Chondrocyte (in vitro differentiated cells): ENCODE measurements at places on chromosomes 2 and 18.

- H3K27me3 ChIP-seq = no peaks in the 10 kb centered on the region
- H3K27ac ChIP-seq = no peak overlapping the region
- H3K4me1 ChIP-seq = peaks cover 10% of the 10 kb centered on the region
- no peaks in the 10 kb centered on the region for H3K36me3 ChIP-seq
- H3K4me3 ChIP-seq = no peak overlapping the region
Measured at GRCh38 chr18:42929181-42929580, 186.3 kb downstream of the RIT2 start.

DNA sequence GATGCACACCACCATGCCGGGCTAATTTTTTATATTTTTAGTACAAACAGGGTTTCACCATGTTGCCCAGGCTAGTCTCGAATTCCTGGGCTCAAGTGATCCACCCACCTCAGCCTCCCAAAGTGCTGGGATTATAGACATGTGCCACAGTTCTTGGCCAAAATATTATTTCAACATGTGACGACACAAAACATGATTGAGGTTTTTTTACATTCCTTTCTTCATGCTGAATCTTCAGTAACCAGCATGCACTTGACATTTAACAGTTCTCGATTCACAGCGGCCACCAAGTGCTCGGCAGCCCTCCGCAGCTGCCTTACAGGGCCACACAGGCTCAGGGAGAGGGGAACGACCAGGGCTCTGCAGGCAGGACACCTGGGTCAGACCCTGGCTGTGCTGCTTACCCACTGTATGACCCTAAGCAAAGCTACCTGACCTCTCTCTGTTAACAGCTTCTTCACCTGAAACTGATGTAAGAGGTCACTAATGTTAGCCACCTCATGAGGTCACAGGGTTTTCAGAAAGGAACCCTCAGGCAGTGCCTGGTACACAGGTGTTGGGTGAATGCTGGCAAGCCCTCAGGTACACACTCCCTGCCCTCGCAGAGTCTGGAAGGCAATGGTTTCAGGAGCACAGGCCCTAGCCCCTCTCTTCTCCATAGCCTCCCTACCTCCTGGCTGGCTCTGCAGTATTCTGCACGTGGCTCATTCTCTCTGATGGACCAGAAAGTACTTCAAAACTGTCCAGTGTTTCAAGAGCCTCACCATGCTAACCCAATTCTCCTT lies 25.7 kb downstream of the TUBB6 start:
- no peak overlapping the region for H3K27ac ChIP-seq
- peaks cover 16% of the 10 kb centered on the region for H3K36me3 ChIP-seq
- H3K4me1 ChIP-seq = peaks cover 26% of the 10 kb centered on the region
- no peak for DNase-seq
- no peak overlapping the region for H3K4me3 ChIP-seq

GRCh38 chr18:38690626-38691025 lies 1125.0 kb upstream of the CELF4 start:
- no peak for DNase-seq
- no peaks in the 10 kb centered on the region for H3K36me3 ChIP-seq
- no peaks in the 10 kb centered on the region for H3K4me1 ChIP-seq
- no peak overlapping the region for H3K27ac ChIP-seq
- no peak overlapping the region for H3K4me3 ChIP-seq

DNA sequence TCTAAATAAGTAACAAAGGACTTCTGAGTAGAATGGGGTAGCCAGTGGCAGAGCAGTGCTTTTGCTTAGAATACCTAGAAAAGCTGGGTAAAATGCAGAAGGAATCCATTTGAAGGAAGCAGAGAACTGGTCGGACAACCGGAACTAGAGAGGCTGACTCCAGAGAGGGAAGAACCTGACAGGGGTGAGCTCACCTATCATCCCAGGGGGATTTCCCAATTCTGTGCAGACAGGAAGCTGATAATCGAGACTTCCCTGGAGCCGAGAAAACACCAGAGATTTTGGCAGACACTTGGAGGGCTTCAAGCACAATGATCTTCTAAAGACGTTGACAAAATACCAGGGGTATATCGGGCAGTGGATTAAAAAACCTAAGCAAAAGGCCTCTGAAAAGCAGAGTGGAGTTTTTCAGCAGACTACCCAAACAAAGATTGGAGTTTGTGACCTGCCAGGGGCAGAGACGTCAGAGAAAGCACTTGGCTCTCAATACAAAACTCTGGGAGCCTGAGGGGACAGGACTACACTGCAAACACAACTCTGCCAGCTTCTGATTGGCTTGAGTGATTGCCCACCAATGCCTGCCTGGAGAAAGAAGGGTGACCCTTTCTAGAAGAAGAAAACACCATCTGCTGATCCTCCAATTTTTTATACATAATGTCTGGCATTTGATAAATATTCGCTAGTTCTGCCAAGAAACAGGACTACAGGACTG lies 67.5 kb upstream of the TTN start:
- H3K4me1 ChIP-seq = no peaks in the 10 kb centered on the region
- H3K27me3 ChIP-seq = peaks cover 31% of the 10 kb centered on the region
- no peak overlapping the region for H3K27ac ChIP-seq
- H3K36me3 ChIP-seq = no peaks in the 10 kb centered on the region

GRCh38 chr2:80737047-80737446 lies 432.5 kb upstream of the LRRTM1 start:
- H3K27me3 ChIP-seq = no peaks in the 10 kb centered on the region
- DNase-seq = no peak
- no peak overlapping the region for H3K4me3 ChIP-seq

- no peaks in the 10 kb centered on the region for H3K27me3 ChIP-seq
- H3K27ac ChIP-seq = no peak overlapping the region
- H3K36me3 ChIP-seq = peaks cover 17% of the 10 kb centered on the region
Measured at GRCh38 chr2:189880429-189880828, 96.2 kb downstream of the PMS1 start.

DNA sequence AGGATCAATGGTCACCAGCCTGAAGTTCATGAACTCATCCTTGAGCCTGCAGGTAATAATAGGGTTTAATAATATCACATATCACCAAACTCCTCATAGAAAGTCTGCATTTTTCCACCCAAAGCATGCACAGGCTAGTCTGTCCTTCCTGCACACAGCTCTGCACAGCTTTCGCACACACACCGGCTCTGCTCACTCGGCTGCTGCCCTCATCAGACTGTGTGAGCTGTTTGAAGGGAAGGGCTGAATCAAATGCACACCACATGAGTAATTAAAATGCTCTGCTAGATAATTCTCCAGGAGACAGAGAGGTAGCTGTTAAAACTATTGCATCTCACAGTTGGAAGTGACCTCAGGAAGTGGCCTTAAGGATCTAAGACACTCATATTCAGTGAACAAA lies 108.4 kb upstream of the YPEL5 start:
- H3K4me1 ChIP-seq = no peaks in the 10 kb centered on the region
- DNase-seq = no peak
- no peak overlapping the region for H3K27ac ChIP-seq

- no peak overlapping the region for H3K27ac ChIP-seq
- no peaks in the 10 kb centered on the region for H3K36me3 ChIP-seq
- H3K4me3 ChIP-seq = no peak overlapping the region
- H3K4me1 ChIP-seq = no peaks in the 10 kb centered on the region
- no peak for DNase-seq
- peaks cover 6% of the 10 kb centered on the region for H3K27me3 ChIP-seq
Measured at GRCh38 chr18:73645160-73645715, 502.4 kb downstream of the FBXO15 start.

GRCh38 chr2:120740375-120740764 lies 4.7 kb downstream of the GLI2 start:
- H3K36me3 ChIP-seq = no peaks in the 10 kb centered on the region
- H3K27ac ChIP-seq = peak overlapping the region; percentile 94
- DNase-seq = no peak

DNA sequence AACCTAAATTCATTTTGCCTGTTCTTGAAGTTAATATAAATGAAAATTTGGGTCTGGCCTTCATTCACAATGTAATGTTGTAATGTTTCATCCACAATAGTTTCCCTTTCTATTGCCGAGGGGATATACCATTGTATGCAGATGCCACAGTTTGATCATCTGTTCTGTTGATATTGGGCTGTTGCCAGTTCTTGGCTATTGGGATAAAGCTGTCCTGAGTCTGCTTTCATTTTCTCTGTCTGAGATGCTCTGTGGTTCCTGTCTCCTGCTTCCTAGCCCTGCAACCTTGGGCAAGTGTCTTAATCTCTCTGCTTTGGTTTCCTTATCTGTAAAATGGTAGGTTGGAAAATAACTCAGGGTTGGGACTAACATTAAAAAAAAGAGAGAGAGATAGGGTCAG lies 25.2 kb downstream of the B3GNT2 start:
- no peak overlapping the region for H3K4me3 ChIP-seq
- H3K27ac ChIP-seq = peak overlapping the region; percentile 0
- no peak for DNase-seq

DNA sequence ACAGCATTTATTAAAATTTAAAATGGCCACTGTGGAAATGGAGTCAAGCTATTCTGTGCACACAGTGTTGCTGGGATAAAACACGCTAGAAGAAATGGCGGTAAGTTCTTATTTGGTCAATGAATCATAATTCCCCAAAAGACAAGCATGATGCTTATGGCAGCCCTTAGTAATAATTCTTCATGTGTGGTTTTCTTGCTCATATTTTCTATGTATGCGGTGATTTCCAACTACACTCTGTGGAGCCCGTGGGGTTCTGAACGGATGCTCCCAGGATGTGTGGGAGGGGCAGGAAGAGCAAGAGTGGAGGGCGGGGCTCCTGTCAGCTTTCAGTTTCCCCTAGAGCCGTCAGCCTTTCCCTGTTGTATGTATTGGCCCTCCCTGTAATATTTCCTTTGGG lies 91.7 kb upstream of the RMDN2 start:
- H3K4me3 ChIP-seq = no peak overlapping the region
- H3K36me3 ChIP-seq = no peaks in the 10 kb centered on the region
- no peak for DNase-seq
- no peaks in the 10 kb centered on the region for H3K27me3 ChIP-seq

DNA sequence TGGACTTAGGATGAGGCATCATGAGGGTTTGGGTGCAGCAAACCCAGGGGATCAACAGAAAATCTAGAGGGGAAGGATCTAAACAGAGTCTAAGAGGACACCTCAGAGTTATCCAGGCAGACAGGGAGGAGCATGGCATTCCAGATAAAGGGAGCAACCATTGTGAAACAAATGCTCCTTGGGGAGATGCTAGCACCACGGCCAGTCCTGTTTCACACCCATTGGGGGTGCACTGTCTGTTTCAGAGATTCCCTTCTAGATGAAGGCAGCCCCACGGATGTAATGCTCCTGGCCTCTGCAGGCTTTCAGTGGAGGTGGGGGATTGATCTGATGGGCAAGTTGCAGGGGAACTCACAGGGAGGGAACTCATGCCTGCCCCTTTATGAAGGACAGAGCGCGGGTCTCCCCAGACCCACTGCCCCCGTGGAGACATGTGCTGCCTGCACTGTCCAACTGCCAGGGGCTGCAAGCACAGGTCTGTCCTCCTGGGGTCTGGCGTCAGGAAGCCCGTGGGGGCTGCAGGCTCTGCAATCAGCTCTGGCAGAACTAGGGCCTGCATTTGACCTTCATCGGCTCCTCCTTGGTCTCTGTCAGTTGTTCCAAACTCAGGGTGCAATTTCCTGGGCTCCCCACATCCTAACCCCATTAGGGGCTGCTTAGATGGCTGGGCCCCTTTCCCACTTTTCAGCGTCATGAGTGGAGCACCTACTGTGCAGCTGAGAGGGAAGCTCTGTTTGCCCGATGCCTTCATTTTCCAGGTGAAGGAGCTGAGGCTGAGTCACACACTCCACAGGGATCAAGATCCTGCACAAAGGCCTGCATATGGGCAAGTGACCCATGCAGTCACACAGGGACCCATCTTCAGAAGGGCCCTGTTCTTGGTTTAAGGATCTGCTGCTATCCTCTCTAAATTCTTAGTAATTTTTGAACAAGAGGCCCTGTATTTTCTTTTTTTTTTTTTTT lies 163.4 kb downstream of the ARL4C start:
- H3K27ac ChIP-seq = no peak overlapping the region
- DNase-seq = no peak
- no peak overlapping the region for H3K4me3 ChIP-seq
- H3K36me3 ChIP-seq = peaks cover 2% of the 10 kb centered on the region
- peaks cover 13% of the 10 kb centered on the region for H3K27me3 ChIP-seq

DNA sequence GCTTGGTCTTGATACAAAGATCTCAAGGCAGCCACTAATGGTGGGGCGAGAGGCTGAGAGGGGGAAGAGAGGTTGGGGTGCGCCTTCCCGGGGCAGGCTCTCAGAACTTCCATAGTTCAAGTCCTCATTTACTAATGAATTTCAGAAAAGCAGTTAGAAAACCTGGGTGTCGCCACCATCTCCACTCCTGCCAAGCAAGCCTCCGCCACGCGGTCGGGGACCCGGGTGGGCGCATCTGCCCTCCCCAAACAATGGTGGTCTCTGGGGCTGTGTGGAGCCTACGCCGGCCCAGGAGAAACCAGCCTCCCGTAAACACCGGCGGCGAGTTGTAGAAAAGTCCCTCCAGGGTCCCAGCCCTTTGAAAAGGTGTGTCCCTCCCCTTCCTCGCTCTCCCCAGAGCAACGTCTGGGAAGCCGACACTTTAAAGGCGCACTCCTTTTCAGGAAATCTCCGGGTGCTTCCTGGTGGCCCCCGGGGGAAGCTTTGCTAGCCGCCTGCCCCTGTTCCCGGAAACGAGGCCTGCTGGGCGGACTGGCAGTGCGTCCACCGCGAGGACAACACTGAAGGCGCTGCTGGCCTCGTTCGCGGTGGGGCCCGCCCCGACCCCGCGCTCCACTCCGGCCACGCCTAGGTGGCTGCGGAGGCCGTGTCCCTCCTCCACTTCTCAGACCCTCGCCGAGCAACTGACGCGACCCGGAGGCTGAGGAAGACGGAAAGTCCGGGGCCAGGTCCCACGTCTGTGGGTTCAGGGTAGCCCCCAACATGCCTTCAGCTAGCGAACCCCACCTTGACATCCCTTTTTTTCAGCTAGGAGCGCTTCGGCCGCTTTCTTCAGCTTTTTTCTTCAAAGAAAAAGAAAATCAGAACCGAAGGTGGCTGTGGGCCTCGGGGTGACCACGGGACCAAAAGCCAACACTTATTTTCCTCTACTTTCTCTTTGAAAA lies 16.8 kb downstream of the EVX2 start:
- no peak overlapping the region for H3K27ac ChIP-seq
- H3K27me3 ChIP-seq = peaks cover 65% of the 10 kb centered on the region
- peaks cover 4% of the 10 kb centered on the region for H3K4me1 ChIP-seq
- no peaks in the 10 kb centered on the region for H3K36me3 ChIP-seq
- no peak for DNase-seq

DNA sequence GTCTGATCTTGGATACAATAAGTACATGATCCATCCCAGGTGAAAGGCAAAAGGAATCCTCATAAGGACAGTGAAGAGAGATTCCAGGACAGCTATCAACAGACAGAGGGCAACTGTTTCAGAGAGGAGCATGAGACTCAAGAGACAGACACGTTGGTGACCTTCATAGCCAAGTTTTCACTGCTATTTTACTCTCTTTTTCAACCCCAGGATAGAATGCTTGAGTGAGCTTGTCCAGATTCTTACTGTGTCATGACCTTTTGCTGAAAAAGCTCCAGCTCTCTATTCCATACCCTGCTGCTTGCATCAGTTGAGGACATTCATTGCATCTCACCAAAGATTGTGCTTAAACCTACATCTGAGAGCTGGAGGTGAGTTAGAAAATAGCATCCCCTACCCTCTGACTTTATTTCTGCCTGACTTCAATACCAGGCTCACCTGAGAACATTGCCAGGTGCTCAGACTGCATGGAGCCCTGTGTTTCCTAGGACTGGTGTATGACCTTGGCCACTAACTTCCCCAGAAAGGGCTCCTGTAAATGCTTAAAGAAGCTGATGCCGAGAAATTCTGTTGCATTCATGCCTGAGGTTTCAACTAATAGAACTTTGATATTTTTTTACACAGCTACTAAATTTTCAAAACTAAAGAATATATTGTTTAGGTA lies 70.4 kb upstream of the TMEM17 start:
- H3K27me3 ChIP-seq = peaks cover 2% of the 10 kb centered on the region
- peaks cover 16% of the 10 kb centered on the region for H3K4me1 ChIP-seq
- no peak overlapping the region for H3K4me3 ChIP-seq
- H3K27ac ChIP-seq = no peak overlapping the region
- no peak for DNase-seq

- no peaks in the 10 kb centered on the region for H3K36me3 ChIP-seq
- no peak overlapping the region for H3K27ac ChIP-seq
Measured at GRCh38 chr2:12623051-12623450, 93.7 kb upstream of the TRIB2 start.
